Small intestine (tissue), 16 donors: ENCODE measurements at places on chromosomes 11 and 22. TPM values are rescaled to one million over a fixed set of nuclear protein-coding genes. Genes with fewer than 3 reads are reported as not detected.

CRACR2B gene
- polyA plus RNA-seq: 38.7 TPM

SLC7A4 gene
- polyA plus RNA-seq: not detected

VWA5A gene
- 30.6 TPM for polyA plus RNA-seq

NUDT22 gene
- 98.9 TPM for polyA plus RNA-seq

DDIAS gene
- polyA plus RNA-seq: 0.45 TPM

CALCB gene
- 0.09 TPM for polyA plus RNA-seq

OR4A16 gene
- polyA plus RNA-seq: not detected

DNA sequence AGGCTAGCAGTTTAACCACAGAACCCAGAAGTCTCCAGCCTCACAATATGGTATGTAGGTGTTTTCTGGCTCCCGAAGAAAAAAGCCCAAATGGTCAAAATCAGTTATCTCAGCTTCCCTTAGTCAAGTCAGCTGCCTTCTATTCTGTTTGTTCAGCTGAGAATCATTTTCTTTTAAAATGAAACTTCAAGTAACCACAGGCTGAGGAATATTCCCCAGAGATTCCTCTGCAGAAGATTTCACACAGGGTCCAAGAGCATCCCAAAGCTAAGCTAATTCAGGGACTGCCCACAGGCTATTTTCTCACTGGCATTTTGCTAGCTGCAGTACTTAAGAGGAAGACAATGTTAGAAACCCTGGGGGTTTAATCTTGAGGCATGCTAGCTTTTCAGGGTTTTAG lies 977.0 kb upstream of the CHORDC1 start:
- H3K4me3 ChIP-seq: no peak overlapping the region
- no peaks in the 10 kb centered on the region for H3K4me1 ChIP-seq
- no peak for DNase-seq
- H3K36me3 ChIP-seq: no peaks in the 10 kb centered on the region
- no peaks in the 10 kb centered on the region for H3K27me3 ChIP-seq

- no peak overlapping the region for H3K4me3 ChIP-seq
- peaks cover 21% of the 10 kb centered on the region for H3K36me3 ChIP-seq
- H3K27ac ChIP-seq: no peak overlapping the region
- DNase-seq: no peak
Observed at GRCh38 chr22:41252365-41252764, 11.6 kb upstream of the CHADL start.

DNA sequence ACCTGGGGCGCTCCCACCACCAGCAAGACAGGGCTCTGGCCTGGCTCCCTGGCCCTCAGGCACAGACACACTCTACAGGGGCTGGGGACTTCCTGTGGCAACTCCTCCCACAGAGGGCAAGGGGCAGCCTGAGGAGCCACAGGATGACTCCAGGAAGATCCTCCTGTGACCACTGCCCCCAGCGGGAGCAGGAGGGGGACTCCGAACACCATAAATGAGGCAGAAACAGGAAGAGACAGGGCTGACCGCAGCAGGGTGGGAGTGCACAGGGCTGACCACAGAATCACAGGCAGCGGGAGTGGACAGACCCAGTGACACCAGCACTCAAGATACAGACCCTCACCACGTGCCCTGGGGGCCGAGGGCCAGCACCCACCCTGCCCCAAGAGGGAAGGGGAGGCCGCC lies 10.8 kb downstream of the ARAP1 start:
- no peaks in the 10 kb centered on the region for H3K27me3 ChIP-seq
- DNase-seq: no peak
- no peaks in the 10 kb centered on the region for H3K36me3 ChIP-seq
- no peaks in the 10 kb centered on the region for H3K4me1 ChIP-seq
- H3K27ac ChIP-seq: peak overlapping the region; percentile 24

DNA sequence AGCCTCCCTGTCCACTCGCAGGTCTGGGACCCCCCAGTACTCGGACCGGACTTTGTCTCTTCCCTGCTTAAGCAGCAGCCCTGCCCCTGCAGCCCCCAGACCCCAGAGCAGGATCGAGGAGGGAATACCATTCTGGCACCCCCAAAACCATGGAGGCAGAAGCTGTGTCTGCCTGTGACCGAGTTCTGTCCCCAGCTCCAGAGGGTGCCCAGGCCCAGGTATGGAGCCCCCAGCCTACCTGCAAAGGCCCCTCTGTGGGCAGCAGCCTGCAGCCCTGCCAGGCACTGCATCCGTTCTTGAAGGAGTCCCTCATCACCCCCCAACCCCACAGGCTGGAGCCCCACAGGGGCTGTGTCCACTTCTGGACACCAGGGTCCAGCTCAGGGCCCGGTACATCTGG lies 163.8 kb downstream of the BRD1 start:
- no peaks in the 10 kb centered on the region for H3K4me1 ChIP-seq
- no peak overlapping the region for H3K4me3 ChIP-seq
- H3K27me3 ChIP-seq: peaks cover 3% of the 10 kb centered on the region
- DNase-seq: no peak
- H3K27ac ChIP-seq: no peak overlapping the region
- H3K36me3 ChIP-seq: no peaks in the 10 kb centered on the region

GRCh38 chr11:57458410-57459163 lies 1.7 kb upstream of the RTN4RL2 start:
- H3K36me3 ChIP-seq: no peaks in the 10 kb centered on the region
- H3K27ac ChIP-seq: no peak overlapping the region
- no peaks in the 10 kb centered on the region for H3K27me3 ChIP-seq

- peak overlapping the region; percentile 48 for H3K27ac ChIP-seq
- peak overlapping the region; percentile 67 for H3K4me3 ChIP-seq
- peaks cover 11% of the 10 kb centered on the region for H3K4me1 ChIP-seq
- H3K36me3 ChIP-seq: no peaks in the 10 kb centered on the region
- peaks cover 6% of the 10 kb centered on the region for H3K27me3 ChIP-seq
- no peak for DNase-seq
Observed at GRCh38 chr11:6418557-6419008, 311 bp downstream of the APBB1 start.

DNA sequence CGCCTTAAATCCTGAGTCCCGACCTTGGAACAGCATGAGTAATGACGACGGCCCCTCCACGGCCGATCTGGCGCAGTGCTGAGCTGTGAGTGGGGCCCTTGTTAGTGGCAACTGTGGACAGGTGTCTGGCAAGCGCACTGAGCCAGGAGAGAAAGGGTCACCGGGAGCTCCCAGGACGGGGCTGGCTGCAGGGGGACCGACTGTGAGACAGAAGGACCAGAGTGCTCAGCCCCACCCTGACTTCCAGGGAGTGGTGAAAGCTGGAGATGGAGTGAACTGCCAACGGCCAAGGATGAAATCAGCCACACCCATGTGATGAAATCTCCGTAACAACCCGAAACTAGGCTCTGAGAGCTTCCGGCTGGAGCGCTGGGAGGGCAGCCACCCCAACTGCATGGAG lies 228.6 kb downstream of the BRD1 start:
- no peak overlapping the region for H3K27ac ChIP-seq
- H3K36me3 ChIP-seq: no peaks in the 10 kb centered on the region
- no peak overlapping the region for H3K4me3 ChIP-seq
- no peak for DNase-seq
- H3K4me1 ChIP-seq: no peaks in the 10 kb centered on the region

GRCh38 chr11:74909385-74909784 lies 39.5 kb downstream of the XRRA1 start:
- no peak overlapping the region for H3K4me3 ChIP-seq
- no peak overlapping the region for H3K27ac ChIP-seq
- H3K27me3 ChIP-seq: no peaks in the 10 kb centered on the region

DNA sequence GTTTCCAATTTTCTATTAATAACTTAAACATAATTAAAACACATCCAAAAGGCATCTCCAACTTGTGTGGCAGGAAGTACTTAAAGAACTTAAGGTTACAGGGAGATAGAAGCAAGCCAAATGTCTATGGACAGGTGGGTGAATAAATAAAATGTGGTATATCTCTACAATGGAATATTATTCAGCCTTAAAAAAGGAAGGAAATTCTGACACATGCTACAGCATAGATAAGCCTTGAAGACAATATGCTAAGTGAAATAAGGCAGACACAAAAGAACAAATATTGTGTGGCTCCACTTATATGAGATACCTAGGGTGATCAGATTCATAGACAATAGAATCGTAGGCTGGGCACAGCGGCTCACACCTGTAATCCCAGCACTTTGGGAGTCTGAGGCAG lies 109.6 kb downstream of the WT1 start:
- H3K36me3 ChIP-seq: no peaks in the 10 kb centered on the region
- H3K4me1 ChIP-seq: no peaks in the 10 kb centered on the region
- H3K27me3 ChIP-seq: no peaks in the 10 kb centered on the region

DNA sequence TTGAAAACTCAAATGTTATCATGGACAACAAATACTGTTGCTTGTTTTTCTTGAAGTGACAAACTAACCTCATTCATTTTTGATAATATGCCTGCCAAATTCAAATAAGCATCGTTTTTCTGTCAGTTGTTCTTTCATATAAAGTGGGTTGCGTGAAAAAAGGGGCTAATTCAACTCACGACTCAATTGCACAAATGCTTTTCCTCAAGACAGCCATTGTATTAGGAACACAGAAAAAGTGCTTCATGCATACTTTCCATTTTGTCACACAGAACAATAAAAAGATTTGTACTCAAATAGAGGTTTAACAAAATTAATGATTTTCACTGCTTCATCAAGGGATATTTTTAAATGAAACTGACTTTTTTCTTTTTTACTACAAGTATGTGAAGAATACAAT lies 94.6 kb upstream of the ALKBH3 start:
- peaks cover 2% of the 10 kb centered on the region for H3K36me3 ChIP-seq
- H3K4me1 ChIP-seq: no peaks in the 10 kb centered on the region
- H3K27ac ChIP-seq: no peak overlapping the region
- H3K4me3 ChIP-seq: no peak overlapping the region
- no peaks in the 10 kb centered on the region for H3K27me3 ChIP-seq

GRCh38 chr11:128894286-128894681 lies 3.1 kb downstream of the KCNJ5 start:
- no peak for DNase-seq
- no peak overlapping the region for H3K4me3 ChIP-seq

DNA sequence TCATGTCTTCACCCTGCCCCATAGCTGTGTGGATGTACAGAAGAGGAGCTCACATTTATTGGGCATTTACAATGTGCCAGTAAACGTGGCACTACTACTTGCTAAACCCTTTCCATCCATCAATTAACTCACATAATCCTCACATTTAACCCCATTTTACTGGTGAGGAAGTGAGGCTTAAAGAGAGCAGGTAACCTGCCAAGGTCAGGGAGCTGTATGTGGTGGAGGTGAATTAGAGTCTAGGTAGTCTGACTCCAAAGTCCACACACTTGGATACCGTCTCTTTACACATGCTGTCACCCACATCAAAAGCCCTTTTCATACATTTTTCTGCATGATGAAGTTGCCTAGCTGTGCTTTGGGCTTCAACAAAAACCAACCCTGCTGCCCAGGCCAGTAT lies 10.8 kb downstream of the PLEKHA7 start:
- no peaks in the 10 kb centered on the region for H3K27me3 ChIP-seq
- H3K36me3 ChIP-seq: no peaks in the 10 kb centered on the region
- H3K4me3 ChIP-seq: no peak overlapping the region
- H3K27ac ChIP-seq: no peak overlapping the region
- no peak for DNase-seq

GRCh38 chr11:66996609-66997273 lies 21.6 kb downstream of the C11orf86 start:
- H3K36me3 ChIP-seq: no peaks in the 10 kb centered on the region
- no peak overlapping the region for H3K27ac ChIP-seq
- peaks cover 1% of the 10 kb centered on the region for H3K27me3 ChIP-seq

DNA sequence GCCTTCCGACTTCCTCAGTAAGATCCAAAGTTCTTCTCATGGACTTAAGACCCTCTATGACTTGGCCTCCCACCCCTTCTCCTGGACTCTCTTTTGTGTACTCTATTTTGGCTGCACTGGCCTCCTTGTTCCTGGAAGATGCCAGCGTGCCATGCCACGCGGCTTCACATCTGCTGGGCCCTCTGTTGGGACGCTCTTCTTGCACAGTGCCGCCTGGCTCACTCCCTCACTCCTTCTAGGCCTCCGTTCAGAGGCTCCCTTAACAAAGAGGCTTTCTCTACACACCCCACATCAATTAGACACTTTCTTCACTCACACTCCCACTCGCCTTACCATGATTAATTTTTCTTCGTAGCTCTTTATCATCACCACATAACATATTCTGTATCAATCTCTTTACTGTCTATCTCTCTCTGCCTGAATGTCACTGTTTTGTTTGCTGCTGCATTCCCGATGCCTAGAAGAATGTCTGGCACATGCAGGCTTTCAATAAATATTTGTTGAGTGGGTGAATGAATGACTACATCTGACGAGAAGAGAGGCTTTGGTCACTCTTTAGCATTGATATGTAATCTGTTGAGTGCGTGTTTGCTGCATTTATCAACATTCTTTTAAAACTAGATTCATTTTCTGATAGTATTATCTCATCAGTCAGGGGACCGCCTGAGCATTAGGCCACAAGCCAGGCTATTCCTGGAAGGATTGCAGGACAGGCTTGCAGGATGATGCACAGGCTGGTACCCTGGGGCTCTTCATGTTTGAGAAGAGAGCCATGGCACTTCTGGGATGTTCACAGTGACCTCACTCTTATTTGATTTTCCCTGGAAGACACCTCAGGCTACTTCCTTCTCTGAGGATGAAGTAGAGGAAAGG lies 60.6 kb upstream of the AMPD3 start:
- H3K4me1 ChIP-seq: no peaks in the 10 kb centered on the region
- no peak overlapping the region for H3K4me3 ChIP-seq
- H3K27ac ChIP-seq: no peak overlapping the region
- H3K27me3 ChIP-seq: no peaks in the 10 kb centered on the region

DNA sequence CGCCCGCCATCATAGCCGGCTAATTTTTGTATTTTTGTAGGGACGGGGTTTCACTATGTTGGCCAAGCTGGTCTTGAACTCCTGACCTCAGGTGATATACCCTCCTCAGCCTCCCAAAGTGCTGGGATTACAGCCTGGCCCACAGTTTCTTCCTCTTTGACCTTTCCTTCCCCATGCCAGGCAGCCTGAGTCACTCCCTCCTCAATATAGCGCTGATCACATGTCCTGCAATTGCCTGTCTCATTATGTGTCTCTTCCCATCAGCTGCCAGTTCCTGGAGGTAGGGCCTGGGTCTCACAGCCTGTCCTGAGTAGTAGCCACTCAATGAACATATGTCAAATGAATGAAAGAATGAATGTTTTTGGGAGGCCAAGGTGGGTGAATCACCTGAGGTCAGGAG lies 43.0 kb upstream of the CCDC134 start:
- no peak overlapping the region for H3K27ac ChIP-seq
- H3K27me3 ChIP-seq: no peaks in the 10 kb centered on the region

DNA sequence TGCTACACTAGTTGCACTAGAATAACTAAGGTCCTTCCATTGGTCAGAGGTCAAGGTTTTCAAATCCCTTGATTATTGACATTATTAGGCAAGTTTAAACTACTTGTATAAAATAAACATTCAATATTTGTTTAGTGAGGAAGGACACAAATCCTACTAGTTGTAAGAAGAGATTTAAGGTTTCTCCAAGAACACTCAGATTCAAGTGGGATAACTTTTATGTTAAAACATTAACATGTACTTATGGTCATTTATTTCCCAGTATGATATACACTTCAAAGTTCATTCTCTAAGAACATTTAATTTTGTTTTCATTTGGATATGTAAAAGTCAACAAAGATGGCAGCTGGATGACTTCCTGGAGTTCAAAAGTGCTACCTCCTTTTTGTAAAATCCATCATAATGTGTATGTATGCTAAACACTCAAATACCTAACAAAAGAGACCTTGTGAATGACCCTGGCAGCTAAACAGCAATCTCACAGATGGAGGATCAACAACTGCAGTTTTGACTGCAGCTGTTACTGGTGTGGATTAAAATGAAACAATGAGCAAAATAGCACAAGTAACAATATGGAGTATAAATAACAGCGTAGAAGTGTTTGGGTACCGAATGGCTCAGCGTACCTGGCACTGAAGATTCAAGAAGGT lies 1.5 kb downstream of the CCDC90B start:
- no peaks in the 10 kb centered on the region for H3K36me3 ChIP-seq
- peaks cover 6% of the 10 kb centered on the region for H3K4me1 ChIP-seq
- peak overlapping the region; percentile 97 for H3K27ac ChIP-seq
- peak overlapping the region; percentile 85 for H3K4me3 ChIP-seq
